ENCODE measurements at places on chromosomes 1 and 21.
A peak's percentile ranks its signal among the peaks of the same experiment; 100 is the strongest.

DNA sequence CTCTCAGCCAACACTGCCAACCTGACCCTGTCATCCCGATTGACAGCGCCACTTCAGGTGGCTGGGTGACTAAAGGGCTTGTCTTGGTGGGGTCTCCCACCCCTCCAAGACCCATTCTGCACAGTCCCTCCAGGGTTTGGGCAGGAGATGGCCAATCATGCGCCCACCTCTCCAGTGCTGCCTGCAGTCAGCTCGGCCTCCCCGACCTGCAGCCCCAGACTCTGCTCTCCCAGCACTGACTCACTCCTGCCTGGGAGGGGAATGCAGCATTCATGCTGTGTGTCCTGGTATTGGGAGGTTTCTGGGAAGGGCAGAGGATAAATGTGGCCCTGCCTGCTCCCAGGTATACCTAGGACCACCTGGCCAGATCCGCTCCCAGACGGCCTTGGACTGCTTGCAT is 9.7 kb downstream of the TMEM81 start:
- no peak for DNase-seq

GRCh38 chr21:25280061-25280460 is 327.2 kb downstream of the MRPL39 start:
- DNase-seq: no peak

- no peak for DNase-seq
Measured at GRCh38 chr1:22216966-22217365, 74.1 kb upstream of the WNT4 start.

GRCh38 chr21:32184485-32184884 is 94.4 kb downstream of the MIS18A start:
- no peak for DNase-seq

- DNase-seq: no peak
Measured at GRCh38 chr1:8776104-8776503, 41.3 kb downstream of the RERE start.

GRCh38 chr21:36661511-36662309 is 37.2 kb upstream of the SIM2 start:
- peak; percentile 80 for DNase-seq

DNA sequence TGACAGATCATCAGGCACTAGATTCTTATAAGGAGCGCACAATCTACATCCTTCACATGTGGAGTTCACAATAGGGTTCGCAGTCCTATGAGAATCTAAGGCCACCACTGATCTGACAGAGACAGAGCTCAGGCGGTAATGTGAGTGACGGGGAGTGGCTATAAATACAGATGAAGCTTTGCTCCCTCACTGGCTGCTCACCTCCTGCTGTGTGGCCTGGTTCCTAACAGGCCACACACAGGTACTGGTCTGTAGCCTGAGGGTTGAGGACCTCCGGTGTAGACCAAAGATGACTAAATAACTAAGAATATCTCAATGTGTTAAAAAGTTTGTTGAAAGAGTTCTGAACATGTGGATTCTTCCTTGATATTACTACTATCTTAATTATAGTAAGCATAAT is 56.2 kb upstream of the ADAM30 start:
- DNase-seq: no peak

GRCh38 chr1:237226177-237226944 is 184.4 kb downstream of the RYR2 start:
- DNase-seq: no peak

DNA sequence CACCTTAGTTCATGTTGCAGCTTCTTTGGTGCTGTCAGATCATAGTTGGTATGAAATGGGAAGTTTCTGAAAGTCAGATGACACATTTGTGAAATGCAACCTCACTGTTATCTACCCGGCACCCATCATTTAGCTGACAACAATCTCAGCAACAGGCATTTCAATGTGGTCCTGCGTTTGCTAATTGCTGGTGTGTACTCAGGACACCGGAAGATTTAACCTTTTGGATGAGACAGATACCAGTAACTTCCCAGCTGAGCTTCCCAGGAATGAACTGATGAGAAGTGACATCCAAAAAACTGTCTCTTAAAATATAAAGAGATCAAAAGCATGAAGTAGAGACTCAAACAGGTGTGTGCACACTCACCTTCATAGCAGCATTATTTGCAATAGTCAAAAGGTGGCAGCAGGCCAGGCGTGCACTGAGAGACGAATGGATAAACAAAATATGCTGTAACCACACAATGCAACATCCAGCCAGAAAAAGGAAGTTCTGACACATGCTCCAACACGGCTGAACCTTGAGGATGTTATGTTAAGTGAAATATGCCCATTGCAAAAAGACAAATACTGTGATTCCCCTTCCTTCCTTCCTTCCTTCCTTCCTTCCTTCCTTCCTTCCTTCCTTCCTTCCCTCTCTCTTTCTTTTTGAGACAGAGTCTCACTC is 7.9 kb upstream of the CLDN14 start:
- no peak for DNase-seq

DNA sequence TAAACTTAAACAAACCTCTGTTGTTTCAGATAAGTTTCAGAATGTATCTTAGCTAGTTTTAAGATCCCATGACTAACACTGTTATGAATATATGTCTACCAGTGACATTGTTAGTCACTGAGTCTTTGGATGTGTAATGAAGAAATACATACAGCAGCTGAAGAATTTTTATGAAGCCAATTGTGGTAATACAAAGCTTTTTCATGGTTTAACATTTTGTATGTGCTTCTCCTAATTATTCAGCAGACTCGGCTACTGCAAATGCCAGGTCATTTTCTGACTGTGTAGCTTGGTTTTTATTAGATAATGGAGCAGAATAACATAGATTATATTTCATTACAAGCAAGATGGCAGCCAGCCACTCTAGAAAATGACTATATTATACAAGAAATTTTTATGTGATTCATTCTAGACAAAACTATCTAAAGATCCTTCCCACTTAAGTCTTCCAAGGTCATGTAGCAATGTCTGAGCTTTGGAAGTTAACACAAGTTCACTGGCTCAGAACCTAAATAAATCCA is 147.8 kb downstream of the TNFSF18 start:
- DNase-seq: peak; percentile 41

- DNase-seq: peak; percentile 21
Measured at GRCh38 chr1:205632669-205633169, 908 bp upstream of the ELK4 start.

DNA sequence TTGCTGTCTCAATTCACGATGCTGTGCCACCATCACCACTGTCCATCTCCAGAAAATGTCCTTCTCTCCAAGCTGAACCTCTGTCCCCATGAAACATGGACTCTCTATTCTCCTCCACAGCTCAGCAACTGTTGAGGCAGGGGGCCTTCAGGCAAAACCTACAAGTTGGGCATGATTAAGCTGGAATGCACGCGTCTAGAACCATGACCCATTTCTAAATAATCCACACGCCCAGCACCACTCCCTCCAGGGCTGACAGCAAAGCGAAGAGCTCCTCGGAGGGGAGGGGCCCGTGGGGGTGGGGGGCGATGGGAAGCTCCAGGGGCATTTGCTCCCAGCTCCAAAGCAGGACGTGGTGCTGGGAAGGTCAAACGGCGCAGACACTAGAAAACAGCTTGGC is 3.3 kb upstream of the HES5 start:
- DNase-seq: no peak

DNA sequence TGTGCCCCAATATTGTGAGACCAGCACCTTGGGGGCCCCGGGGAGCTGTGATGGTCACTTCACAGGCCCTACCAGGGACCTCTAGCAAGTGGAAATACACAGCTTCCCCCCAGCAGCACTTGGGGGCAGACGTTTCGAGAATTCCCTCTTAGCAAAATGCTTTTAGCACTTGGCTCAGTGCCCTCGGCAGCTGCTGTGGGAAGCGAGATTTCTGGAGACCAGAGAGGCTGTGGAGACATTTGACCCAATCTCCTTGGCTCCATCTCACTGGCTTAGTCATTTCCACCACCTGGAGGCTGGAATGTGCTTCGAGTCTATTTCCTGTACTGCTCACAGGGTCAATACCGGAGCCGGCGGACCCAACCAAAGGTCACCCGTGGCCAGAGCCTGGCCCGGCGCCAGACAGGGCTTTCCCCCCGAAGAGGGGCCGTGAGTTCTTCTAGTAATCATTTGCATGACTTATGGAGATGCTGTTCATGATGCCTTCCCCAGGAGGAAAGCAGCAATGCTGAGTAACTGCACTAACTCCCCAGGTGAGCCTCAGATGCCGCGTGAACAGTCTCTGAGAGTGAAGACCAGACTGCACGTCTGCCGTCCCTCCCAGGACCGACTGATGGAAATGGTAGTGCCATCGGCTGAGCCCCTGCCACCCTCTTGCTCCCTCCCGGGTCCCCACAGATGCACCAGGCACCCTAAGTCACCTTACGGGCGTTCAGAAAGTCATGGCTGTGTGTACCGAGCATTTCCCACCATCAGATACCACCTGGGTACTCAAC is 4.4 kb upstream of the C2CD2 start:
- DNase-seq: peak; percentile 100

All from RKO (cell line).